GM23248 (cell line): ENCODE measurements at places on chromosomes 13 and 19. TPM values are rescaled to one million over a fixed set of nuclear protein-coding genes. Genes with fewer than 3 reads are reported as not detected.

PROSER1 gene
- polyA plus RNA-seq: 7.6 and 8.3 TPM in 2 replicates

CAMSAP3 gene
- not detected in 2 replicates for polyA plus RNA-seq

DNA sequence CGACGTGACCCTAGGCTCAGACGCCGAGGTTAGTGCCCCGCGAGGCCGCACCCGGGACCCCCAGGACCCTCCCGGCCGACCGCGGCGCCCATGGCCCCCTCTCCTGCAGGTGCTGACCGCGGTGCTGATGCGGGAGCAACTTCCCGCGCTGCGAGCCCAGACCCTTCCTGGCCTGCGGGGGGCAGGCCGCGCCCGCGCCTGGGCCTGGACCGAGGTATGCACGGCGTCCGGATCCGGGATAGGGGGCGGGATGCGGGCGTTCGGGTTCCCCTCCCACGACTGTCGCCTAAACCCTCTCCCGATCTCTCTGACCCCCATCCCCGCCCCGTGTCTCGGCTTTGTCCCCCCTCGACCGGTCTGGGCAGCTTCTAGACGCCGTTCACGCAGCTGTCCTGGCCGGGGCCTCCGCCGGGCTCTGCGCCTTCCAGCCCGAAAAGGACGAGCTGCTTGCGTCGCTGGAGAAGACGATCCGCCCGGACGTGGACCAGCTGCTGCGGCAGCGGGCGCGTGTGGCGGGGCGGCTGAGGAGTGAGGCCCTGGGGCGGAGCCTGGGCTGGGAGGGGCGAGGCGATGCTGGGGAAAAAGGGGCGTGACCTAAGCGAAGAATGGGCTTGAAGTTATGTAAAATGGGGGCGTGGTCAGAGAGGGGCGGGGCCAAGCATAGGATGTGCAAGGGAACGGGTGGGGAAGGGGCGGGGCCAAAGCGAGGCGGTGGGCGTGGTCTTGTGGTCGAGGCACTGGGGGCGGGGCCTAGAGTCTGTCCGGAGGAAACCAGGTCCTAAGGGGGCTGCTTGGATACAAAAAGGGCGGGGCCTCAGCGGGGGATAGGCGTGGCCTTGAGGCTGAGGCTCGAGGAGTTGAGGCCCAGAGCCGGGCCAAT lies 16.0 kb upstream of the COLGALT1 start:
- H3K27me3 ChIP-seq: no peaks in the 10 kb centered on the region
- no peak overlapping the region for H3K27ac ChIP-seq
- H3K36me3 ChIP-seq: no peaks in the 10 kb centered on the region
- no peaks in the 10 kb centered on the region for H3K4me1 ChIP-seq
- DNase-seq: peak; percentile 96

DNA sequence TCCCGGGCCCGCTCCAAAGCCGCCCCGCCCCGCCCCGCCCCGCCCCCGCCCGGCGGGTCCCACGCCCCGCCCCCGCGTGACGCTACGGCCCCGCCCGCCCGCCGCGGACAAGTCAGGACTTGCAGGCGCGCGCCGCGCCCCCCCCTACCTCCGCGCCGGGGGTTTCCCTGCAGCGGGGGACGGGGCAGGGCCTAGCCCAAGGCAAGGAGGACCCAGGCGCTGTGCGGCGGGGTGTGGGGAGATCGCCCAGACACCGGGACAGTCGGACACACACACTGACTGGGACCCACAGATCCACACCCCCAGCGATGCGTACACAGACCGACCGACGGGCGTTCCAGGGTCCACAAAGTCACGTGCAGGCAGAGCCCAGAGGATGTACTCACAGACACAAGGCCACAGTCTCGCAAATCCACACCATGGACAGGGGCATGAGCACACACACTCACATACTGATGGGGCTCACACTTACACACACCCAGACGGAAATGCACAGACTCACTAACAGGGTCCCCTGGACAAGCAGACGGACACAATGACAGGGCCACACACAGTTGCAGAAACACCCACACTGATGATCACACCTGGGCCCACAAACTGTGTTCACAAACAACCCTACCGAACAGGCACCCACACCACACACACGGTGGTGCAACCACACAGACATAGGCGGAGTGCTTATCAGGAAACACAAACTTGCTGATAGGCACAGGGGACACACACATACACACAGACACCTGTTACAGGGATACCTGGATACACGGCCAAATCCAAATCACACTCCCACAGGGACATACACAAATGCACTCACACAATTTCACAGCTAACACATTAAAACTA lies 436 bp upstream of the BBC3 start:
- no peaks in the 10 kb centered on the region for H3K27me3 ChIP-seq
- H3K27ac ChIP-seq: peak overlapping the region; percentile 89
- 0 out of 2 replicates have a peak, but pooled peaks cover 15% of the 10 kb centered on the region for H3K4me1 ChIP-seq
- H3K36me3 ChIP-seq: no peaks in the 10 kb centered on the region
- peak overlapping the region; percentile 83 for H3K4me3 ChIP-seq

- H3K36me3 ChIP-seq: no peaks in the 10 kb centered on the region
- no peak overlapping the region for H3K4me3 ChIP-seq
These were observed 8.7 kb downstream of the SBK2 start for GRCh38 chr19:55528030-55528803.

DNA sequence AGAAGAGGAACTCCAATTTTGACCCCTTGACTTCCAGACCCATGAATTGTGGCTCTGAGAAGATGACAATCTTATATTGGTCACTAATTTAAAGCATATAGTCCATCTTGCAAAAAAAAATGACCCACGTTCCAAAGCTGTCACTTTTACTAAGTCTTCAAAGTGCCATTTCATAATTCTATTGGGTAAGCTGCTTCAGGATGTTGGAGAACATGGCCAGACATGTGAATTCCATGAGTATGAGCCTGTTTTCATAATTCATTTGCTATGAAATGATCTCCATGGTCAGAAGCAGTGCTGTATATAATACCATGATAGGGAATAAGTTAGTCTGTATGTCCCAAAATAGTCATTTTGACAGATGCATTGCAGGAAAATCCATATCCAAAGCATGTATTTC lies 1787.3 kb downstream of the SLITRK5 start:
- H3K4me3 ChIP-seq: no peak overlapping the region
- DNase-seq: no peak
- no peaks in the 10 kb centered on the region for H3K4me1 ChIP-seq
- no peaks in the 10 kb centered on the region for H3K27me3 ChIP-seq
- no peak overlapping the region for H3K27ac ChIP-seq
- no peaks in the 10 kb centered on the region for H3K36me3 ChIP-seq

GRCh38 chr19:33527125-33527524 lies 5.5 kb upstream of the PEPD start:
- H3K4me3 ChIP-seq: no peak overlapping the region
- H3K27ac ChIP-seq: no peak overlapping the region
- DNase-seq: no peak
- no peaks in the 10 kb centered on the region for H3K36me3 ChIP-seq
- peaks cover 5% of the 10 kb centered on the region for H3K27me3 ChIP-seq

ITGBL1 gene
- 332 and 336 TPM in 2 replicates for polyA plus RNA-seq

GRCh38 chr13:79429309-79429708 lies 23.3 kb upstream of the RBM26 start:
- H3K4me1 ChIP-seq: peaks cover 8% of the 10 kb centered on the region
- H3K36me3 ChIP-seq: no peaks in the 10 kb centered on the region
- no peaks in the 10 kb centered on the region for H3K27me3 ChIP-seq
- no peak for DNase-seq

DNA sequence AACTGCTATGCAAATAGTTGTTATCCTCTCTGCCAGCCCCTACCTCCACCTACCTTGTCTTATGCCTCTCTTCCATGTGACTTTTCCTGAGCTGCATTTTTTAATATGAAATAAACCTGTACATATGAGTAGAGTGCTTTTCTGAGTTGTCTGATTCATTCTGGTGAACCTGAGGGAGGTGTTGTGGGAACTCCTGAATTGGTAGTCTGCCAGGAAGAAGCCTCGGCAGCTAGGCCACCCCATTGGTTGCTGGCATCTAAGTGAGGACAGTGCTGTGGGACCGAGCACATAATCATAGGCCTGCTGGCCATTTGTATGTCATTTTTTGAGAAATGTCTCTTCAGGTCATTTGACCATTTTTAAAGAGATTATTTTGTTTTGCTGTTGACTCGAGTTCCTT lies 1146.8 kb downstream of the UQCRFS1 start:
- H3K4me3 ChIP-seq: no peak overlapping the region
- no peak overlapping the region for H3K27ac ChIP-seq
- no peaks in the 10 kb centered on the region for H3K27me3 ChIP-seq

DNA sequence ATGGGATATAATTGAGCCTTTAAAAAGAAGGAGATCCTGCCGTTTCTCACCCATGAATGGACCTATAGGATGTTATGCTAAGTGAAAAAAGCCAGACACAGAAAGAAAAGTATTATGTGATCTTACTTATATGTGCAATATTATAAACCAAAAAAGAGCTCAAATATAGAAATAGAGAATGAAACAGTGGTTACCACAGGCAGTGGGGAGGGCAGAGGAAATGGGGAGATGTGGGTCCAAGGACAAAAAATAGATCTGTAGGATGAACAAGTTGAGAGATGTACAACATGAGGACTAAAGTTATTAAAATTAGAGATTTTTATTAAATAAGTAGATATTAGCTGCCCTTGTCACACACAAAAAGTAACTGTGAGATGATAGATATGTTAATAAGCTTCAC lies 29.1 kb downstream of the TDRD3 start:
- H3K27ac ChIP-seq: no peak overlapping the region
- no peak overlapping the region for H3K4me3 ChIP-seq

GRCh38 chr13:44697058-44697457 lies 120.9 kb upstream of the TSC22D1 start:
- H3K27ac ChIP-seq: no peak overlapping the region
- no peak overlapping the region for H3K4me3 ChIP-seq
- DNase-seq: no peak
- H3K4me1 ChIP-seq: no peaks in the 10 kb centered on the region
- no peaks in the 10 kb centered on the region for H3K27me3 ChIP-seq
- no peaks in the 10 kb centered on the region for H3K36me3 ChIP-seq

DNA sequence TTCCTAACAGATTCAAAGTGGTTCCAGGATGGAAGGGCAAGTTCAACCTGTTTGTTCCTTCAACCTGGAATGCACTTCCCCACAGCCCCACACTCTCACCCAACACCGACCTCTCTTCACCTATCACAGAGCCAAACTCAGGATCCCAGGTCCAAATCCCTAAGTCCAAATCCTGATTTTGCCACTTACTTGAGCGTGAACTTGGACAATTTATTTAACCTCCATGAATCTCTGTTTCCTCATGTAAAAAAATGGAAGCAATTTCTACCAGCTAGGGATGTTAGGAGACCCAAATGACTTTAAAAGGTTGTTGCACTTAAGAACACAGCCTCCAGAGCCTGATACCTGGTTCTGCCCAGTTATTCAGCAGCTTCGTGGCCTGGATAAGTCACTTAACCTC lies 5.4 kb upstream of the IGSF23 start:
- no peak for DNase-seq
- no peak overlapping the region for H3K27ac ChIP-seq
- no peaks in the 10 kb centered on the region for H3K36me3 ChIP-seq
- H3K4me3 ChIP-seq: no peak overlapping the region
- no peaks in the 10 kb centered on the region for H3K27me3 ChIP-seq

DNA sequence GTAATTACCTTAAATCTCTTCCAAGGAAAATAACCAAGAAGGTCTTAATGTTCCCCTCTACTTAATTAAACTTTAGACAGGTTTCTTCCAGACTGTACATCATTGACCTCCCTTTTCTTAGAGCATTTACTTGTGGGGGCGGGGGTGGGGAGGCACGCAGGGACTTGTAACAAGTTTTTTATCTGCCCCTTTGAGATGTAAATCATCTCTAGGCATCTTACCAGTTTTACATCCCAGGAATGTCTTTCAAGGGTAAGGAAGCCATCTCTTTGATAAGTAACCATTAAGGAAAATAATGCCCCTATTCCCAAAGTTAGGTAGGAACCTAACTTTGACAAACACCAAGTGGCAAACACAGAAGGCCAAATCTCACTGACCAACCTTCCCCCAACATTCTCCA lies 528.6 kb downstream of the SUCLA2 start:
- no peaks in the 10 kb centered on the region for H3K4me1 ChIP-seq
- H3K27ac ChIP-seq: no peak overlapping the region
- H3K4me3 ChIP-seq: no peak overlapping the region
- no peaks in the 10 kb centered on the region for H3K27me3 ChIP-seq
- DNase-seq: no peak
- H3K36me3 ChIP-seq: no peaks in the 10 kb centered on the region

DNA sequence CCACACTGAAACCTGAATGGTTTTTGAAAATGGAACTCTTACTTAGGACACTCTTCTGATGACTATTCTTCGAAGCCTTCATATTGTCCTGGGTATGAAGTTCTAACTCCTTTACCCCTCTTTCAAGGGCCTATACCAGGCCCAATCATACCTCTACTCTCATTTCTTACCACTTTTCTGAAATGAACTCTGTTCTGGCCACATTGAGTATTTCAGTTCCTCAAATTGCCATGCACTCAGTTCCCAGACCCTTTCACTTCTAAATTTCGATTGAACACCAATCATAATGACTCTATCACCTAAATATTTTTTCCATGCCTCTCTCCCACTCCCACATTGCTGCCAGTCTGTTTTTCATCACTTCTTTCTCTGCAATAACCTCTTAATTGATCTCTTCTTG lies 53.7 kb downstream of the LACC1 start:
- DNase-seq: no peak
- H3K36me3 ChIP-seq: no peaks in the 10 kb centered on the region
- no peak overlapping the region for H3K4me3 ChIP-seq
- no peak overlapping the region for H3K27ac ChIP-seq

- DNase-seq: no peak
- no peaks in the 10 kb centered on the region for H3K36me3 ChIP-seq
- no peak overlapping the region for H3K27ac ChIP-seq
- H3K4me3 ChIP-seq: no peak overlapping the region
These were observed 41.5 kb downstream of the FOXO1 start for GRCh38 chr13:40624986-40625385.

WDR62 gene
- 2.6 and 2.7 TPM in 2 replicates for polyA plus RNA-seq

GRCh38 chr13:34594507-34594906 lies 347.6 kb upstream of the NBEA start:
- no peaks in the 10 kb centered on the region for H3K27me3 ChIP-seq
- no peak overlapping the region for H3K27ac ChIP-seq
- DNase-seq: no peak
- no peak overlapping the region for H3K4me3 ChIP-seq
- no peaks in the 10 kb centered on the region for H3K36me3 ChIP-seq

KLK3 gene
- not detected in 2 replicates for polyA plus RNA-seq

- no peaks in the 10 kb centered on the region for H3K27me3 ChIP-seq
- no peak overlapping the region for H3K27ac ChIP-seq
- no peak overlapping the region for H3K4me3 ChIP-seq
These were observed 262.7 kb upstream of the SLC10A2 start for GRCh38 chr13:103328899-103329298.

IGSF23 gene
- polyA plus RNA-seq: 0.63 and 0.79 TPM in 2 replicates

CNFN gene
- 0.82 and 1.1 TPM in 2 replicates for polyA plus RNA-seq

ACP7 gene
- 0.30 and 0.47 TPM in 2 replicates for polyA plus RNA-seq

TBXA2R gene
- 1.9 and 2.6 TPM in 2 replicates for polyA plus RNA-seq

DNA sequence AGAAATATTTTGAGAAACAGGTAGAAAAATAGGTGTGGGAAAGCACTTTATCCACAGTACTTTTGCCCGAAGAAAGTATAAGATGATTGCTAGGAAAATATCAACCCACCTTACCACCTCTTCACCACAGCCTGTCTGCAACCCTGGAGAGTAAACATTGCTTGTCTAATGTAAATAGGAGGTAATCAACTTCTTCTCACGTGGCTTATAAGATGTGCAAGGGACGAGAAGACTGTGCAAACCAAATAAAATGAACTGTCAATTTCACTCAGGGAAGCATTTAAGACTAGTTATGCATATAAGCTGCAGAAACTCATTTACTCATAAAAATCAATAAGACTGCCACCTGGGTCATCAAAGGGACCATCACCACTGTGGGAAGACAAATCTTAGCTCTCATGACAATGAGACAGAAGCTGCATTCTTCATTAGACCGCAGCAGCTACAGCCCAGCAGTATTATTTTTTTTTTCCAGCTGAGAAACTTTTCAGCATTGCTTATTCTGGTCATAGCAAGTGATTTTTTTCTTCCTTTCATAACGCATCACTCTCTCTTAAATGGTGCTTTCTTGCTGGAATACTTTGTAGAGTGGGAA lies 807.7 kb upstream of the GPC6 start:
- H3K27me3 ChIP-seq: no peaks in the 10 kb centered on the region
- H3K36me3 ChIP-seq: no peaks in the 10 kb centered on the region
- DNase-seq: no peak
- H3K4me3 ChIP-seq: no peak overlapping the region
